ENCODE measurements at places on chromosomes 5 and 9.

- no peak for DNase-seq
Observed at GRCh38 chr5:24110004-24110615, 534.7 kb downstream of the CDH10 start.

DNA sequence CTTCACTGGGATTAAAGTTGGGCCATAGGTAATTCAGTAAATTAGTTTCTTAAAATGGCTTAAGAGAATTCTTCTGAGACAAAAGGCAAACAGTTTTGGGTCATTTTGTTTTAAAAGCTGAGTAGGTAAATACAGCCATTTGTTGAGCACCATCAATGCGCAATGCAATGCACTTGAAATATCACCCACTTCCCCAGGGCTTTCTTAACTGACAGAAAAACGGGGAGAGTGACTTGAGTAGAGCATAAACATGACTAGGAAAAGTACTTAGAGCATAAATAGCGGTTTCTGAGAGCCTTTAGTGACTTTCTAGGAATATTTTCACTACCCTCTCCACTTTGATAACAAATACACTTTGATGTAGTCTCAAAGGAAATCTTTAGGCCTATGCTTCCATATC, 27.2 kb downstream of the MLANA start:
- no peak for DNase-seq

GRCh38 chr5:142998316-142999020, 228.3 kb downstream of the ARHGAP26 start:
- no peak for DNase-seq

DNA sequence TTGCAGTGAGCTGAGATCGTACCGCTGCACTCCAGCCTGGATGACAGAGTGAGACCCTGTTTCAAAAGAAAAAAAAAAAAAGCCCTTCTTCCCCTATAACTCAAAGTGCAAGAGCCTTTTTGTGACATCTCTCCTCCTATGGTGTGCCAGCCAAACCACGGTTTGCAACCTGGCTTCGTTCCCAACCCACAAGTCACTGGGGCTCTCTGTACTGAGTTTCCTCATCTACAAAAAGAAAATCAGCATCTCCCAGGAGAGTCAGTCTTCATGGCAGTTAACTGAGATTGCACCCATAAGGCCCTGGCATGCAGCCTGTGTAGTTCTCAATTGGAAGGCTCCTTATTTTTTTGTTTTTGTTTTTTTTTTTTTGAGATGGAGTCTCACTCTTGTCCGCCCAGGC, 14.8 kb downstream of the ODF2 start:
- no peak for DNase-seq

GRCh38 chr5:133785182-133785581, 172.8 kb upstream of the FSTL4 start:
- no peak for DNase-seq

DNA sequence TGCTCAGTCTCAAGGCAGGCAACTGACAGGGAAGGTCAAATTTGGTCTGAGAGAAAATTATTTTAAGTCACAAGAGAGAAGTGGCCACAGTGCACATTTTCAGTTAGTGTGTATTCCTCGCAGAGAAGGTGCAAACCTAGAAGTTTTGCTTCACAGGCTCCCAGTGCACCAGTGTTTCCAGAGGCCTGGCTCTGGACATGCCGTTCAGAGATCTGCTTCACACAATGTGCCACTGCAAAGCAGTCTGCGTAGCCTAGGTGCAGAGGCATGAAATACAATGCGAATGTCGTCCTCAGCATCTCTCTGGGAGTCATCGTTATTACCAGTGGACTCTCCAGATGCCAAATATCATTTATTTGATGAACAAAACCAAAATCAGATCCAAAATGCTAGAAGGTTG, 147.8 kb downstream of the MAPKAP1 start:
- DNase-seq = no peak

DNA sequence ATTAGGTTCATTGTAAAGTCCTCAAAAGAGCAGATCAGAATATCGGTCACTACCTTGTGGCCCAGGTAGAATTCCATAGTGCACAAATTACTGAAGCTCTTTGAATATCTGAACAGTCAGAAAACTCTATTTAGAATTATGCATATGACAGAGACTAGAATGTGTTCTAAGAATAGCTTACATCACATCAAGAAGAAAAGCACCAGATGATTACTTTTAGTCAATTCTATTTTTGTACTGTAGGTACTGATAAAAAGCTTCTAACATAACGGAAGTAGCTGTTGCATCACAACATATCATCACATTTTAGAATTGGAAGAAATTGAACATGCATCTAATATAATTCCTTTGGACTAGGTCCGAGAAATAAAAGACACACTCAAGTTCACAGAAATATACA, 946.6 kb upstream of the ARRDC3 start:
- DNase-seq = no peak

Measured in cerebellar nuclear complex (tissue), 1 donor.